ENCODE measurements at places on chromosomes 12 and 14. TPM values are rescaled to one million over a fixed set of nuclear protein-coding genes. Genes with fewer than 3 reads are reported as not detected.

Gene TMEM233
- not detected for total RNA-seq

DNA sequence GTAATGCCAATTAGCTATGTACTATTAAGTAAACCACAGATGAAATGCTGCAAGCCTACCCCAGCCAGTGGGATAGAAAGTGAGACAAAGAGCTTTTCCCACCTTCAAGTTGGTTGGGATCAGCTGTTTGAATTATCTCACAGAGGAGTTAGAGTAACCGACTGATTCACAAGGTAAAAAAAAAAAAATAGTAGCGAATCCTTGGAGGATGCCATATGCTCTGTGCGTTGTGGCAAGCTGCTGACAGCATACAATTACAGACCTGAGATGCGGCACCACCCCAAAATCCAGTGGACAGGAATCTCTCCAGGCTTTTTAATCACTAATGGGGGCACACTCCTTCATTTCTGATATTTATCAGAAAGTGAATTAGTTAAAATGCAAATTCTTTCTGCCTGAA, 157.0 kb upstream of the RMST start:
- DNase-seq = no peak

- DNase-seq = no peak
These were observed 12.8 kb downstream of the AKT1 start for GRCh38 chr14:104782808-104783139.

Gene GPR135
- total RNA-seq = 2.8 TPM

DNA sequence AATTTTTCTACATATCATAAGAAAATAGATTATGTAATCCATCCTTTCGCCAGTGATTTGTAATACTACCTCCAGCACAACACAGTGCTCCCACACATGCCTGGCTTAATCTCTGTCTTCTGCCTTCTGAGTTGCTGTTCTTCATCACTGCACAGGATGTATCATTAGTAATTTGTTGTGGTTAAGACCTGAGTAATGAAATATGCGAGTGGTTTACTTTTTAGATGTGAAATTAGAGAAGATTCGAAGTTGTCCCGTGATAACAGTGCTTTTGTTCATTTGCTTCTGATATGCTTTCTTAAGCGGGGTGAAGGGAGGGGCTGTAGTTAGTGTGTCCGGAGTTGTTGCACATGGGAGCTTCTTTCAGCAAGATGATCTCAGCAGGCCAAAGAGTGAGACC, 18.1 kb downstream of the KRT85 start:
- DNase-seq = no peak

Gene CGRRF1
- total RNA-seq = 35.8 TPM

DNA sequence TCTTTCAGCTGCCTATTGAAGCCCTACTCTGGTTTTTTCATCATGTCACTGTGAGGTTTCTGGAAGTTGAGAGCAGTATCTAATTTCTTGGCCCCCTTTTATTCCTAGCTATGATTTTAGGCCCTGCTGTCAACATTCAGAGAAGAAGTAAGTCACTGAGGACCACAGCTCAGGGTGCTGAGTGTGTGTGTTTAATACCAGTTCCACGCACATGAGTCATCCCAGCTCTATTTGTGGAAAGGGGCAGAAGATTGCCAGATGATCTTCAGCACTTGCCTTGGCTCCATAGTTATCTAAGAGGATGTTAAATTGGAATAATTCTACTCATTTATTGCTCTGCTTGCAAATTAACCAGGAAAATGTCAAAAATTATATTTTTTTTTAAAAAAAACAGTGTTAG, 65.5 kb upstream of the SLC38A4 start:
- DNase-seq = no peak

Gene TMEM30B
- 4.1 TPM for total RNA-seq

DNA sequence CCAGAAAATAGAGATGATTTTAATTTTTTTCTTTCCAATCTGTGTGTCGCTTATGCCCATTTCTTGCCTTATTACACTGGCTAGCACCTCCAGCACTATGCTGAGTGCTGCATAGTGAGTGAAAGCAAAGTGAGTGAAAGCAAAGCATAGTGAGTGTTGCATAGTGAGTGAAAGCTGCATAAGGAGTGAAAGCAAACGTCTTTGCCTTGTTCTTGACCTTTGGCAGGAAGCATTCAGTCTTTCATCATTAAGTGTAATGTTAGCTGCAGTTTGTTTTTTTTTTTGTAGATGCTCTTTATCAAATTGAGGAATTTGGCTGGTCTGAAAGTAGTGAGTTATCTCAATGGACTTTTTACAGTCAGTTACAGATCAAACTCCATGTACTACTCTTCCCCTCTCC, 6.9 kb upstream of the CORO1C start:
- no peak for DNase-seq

DNA sequence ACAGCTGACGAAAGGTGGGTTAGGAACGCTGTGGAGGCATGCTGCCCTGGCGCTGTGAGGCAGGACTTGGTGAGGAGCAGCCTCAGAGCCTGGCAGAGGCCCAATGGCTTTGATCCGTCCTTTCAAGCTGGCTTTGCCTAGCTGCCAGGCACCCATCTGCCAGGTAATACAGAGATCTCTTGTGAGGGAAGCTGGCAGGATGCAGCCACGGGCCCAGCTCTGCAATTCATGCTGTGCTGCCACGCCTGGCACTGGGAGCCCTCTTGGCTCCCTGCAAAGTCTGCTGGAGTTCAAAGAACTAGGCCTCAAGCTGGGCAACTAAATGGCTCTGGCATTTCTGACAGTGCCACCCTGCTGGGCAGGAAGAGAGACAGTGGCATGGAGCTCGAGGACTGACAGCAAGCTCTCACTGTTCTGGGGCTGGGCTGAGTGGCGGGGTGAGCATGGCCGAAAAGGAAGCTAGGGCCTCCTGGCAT, 18.7 kb downstream of the IQSEC3 start:
- no peak for DNase-seq

GRCh38 chr12:89983622-89984021, 275.0 kb upstream of the ATP2B1 start:
- DNase-seq = no peak

All from T-helper 17 cell (primary cell).